ENCODE measurements at places on chromosomes 11 and 22.

- H3K27me3 ChIP-seq = no peaks in the 10 kb centered on the region
- no peaks in the 10 kb centered on the region for H3K36me3 ChIP-seq
- H3K27ac ChIP-seq = no peak overlapping the region
- no peak for DNase-seq
- H3K4me3 ChIP-seq = no peak overlapping the region
Measured at GRCh38 chr11:80196932-80197554, 756.2 kb upstream of the TENM4 start.

DNA sequence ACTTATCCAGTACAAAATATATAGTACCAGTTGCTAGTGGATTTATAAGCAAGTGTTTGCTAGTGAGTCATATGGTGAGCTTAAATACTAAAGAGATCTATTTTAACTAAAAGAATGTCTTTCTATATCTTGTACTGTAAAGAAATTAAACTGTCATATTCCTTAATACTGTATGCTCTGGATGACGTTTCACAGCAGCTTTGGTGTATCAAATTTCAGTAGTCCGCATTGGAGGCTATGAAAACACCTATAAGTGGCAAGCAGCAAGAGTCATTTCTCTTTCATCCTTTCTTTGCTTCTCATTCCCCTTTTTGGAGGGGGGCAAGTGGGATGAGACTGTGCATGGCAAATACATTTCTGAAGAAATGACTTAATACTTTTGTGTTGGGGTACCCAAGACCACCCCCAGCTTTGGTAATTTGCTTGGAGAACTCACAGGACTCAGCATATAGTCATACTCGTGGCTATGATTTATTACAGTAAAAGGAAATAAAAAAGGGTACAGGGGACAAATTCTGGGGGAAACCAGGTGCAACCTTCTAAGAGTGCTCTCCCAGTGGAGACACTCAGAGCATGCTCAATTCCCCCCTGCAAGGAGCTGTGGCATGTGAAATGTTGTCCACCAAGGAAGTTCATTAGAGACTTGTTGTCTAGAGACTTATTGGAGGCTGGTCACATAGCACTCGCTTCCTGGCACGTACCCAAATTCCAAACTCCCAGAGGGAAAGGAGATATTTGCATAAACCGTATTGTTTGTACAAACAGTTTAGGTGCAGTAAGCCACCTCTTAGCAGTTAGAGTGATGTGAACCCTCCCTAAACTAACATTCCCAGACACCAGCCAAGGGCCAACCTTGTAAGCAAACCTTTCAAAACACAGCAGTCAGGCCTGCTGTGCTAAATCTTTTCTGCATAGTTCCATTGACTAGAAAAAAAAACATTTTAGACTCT, 210.8 kb downstream of the PGR start:
- H3K4me3 ChIP-seq = no peak overlapping the region
- H3K4me1 ChIP-seq = no peaks in the 10 kb centered on the region

DNA sequence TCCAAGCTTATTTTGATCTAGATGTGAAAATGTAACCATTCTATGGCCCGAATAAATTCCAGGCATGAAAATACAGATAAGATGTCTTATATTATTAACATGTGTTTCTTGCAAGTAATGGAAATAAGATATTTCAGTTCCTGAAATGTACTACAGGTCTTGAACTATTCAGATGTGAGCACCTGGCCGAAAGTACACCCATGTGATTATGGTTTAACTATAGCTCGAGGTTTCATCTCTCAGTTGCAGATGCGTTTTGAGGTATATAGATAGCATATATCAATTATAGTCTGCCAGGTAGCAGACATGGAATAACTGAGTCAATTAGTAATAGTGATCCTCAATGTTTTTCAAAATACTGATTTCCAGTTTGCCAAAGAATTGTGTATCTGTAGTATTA, 68.3 kb downstream of the DDIAS start:
- H3K4me3 ChIP-seq = no peak overlapping the region
- no peaks in the 10 kb centered on the region for H3K36me3 ChIP-seq
- H3K27ac ChIP-seq = no peak overlapping the region
- DNase-seq = no peak
- no peaks in the 10 kb centered on the region for H3K4me1 ChIP-seq
- H3K27me3 ChIP-seq = no peaks in the 10 kb centered on the region

DNA sequence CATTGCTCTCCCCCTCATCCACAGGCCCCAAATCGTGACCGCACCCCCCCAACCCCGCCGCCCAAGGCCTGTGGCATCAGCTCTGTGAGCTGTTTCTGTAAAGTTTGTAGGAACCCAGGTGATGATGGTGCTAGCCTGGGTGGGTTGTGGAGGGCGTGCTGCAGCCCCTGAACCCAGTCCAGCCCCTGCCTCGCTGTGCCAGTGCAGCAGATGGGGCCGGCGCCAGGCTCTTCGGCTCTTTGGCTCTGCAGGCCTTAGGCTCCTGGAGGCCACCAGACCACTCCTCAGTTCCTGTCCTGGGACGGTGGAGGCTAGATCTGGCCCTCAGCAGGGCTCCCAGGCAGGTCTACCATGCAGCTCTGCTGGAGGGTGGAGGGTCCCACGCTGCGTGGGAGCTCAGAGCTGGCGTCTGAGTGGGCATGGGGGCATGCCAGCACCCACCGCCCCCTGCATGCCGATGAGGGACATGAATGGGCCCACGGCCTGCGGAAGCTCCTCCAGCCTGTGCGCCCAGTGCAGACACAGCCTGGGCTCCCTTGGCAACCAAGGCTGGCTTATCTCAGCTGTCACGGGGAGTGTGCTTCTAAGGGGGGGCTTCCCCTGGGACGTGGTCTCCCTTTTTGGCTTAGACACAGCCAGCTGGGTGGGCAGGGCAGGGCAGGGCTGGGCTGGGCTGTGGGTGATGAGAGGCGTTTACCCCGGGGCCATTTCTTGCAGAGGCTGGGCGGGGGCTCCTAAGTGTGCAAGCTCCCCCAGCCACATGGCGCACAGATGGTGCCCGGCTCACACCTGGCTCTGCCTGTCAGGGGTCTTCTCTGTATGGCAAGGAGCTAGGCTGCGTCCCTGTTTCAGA, 1187.6 kb downstream of the BRD1 start:
- no peaks in the 10 kb centered on the region for H3K27me3 ChIP-seq
- no peaks in the 10 kb centered on the region for H3K36me3 ChIP-seq
- DNase-seq = no peak
- no peak overlapping the region for H3K27ac ChIP-seq
- no peak overlapping the region for H3K4me3 ChIP-seq

DNA sequence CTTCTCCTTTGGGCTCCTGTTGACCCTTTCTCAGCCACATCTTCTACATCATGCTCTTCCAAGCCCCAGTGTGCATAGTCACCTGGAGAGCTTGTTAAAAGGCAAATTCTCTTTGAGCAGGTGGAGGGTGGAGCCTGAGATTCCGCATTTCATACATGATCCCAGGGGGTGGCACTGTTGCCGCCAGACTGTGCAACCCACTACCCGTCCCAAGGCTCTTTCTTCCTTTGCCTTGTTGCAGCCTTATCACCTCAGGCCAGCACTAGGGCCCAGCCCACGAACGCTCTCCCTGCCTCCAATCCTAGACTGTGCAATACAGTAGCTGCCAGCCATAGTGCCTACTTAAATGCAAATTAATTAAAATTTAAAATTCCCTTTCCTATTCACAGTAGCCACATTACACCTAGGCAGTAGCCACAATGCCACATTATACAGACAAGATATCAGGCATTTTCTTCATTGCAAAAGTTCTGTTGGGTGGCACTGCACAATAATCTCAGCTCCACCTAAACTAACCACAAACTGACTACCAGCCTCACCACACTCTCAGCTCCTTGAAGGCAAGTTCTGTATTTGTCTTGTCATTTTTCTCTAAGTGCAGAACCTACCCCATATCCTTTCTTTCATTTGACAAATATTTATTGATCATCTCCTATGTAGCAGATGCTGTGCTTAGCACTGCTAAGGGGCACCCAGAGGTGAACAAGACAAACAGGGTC, 4.6 kb upstream of the KCNJ5 start:
- H3K27ac ChIP-seq = no peak overlapping the region
- no peak for DNase-seq
- H3K36me3 ChIP-seq = no peaks in the 10 kb centered on the region
- no peak overlapping the region for H3K4me3 ChIP-seq

DNA sequence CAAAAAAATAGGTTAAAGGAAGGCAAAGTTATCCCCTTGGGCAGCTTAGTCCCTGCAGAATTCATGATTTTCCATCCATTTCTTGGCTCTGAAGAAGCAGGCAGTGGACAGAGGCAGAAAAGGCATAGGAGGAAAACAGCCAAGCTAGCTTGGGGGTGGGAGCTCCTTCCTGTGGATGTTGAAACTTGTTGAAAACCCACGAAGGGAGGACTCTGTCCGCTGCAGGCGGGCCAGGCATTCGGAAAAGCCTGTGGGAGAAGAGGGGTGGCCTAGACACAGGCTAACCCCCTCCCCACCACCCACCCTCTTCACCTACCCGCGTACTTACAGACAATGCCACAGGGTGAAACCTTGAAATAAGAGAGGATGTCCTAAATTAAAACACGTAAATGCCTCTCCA, 72.1 kb downstream of the C22orf31 start:
- H3K4me3 ChIP-seq = no peak overlapping the region
- H3K27ac ChIP-seq = no peak overlapping the region
- no peak for DNase-seq

DNA sequence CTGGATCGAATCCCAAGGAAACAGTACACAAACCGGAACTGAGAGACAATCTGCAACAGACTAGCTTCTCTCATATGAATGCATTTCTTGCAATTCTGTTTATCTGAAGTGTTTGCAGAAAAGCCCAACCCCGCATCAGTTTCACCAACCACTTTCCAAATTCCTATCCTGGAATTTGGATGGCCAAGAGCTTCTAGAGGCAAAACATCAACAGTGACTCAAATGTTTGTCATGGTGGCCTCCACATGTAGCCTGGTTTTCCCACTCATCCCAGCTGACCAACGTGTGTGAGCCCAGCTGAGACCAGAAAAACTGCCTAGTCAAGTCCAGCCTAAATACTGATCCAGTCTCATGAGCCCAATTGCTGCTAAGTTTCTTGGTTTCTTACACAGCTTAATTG, 8.3 kb upstream of the MIEF1 start:
- peaks cover 49% of the 10 kb centered on the region for H3K4me1 ChIP-seq
- H3K4me3 ChIP-seq = no peak overlapping the region
- H3K36me3 ChIP-seq = no peaks in the 10 kb centered on the region
- no peak for DNase-seq
- H3K27ac ChIP-seq = no peak overlapping the region

DNA sequence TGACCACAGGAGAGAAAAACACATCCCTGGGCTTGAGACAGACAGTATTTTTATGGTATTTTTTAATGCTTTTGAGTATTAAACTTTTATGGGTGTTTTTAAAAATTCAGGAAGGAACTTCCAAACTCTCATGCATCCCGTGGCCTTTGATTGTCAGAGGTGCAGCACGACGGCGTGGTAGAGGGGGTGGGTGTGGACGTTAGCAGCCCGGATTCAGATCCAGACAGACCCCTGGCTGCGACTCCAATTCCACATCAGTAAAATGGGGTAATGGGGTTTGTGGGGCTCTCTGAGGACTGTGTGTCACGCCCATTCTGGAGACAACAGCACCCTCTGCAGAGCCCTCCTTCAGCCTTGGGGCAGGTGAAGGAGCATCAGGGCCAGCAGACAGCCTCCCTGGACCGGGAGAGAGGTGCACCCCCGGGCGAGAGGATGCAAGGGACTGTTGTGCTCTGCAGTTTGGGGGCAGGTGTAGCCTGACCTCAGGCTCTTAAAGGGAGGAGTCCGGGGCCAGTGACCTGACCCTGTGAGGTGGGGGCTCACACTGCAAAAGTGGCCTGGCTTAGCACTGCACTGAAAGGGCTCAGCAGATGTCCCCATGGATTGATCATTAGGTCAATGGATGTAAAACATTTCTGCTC, 1024.3 kb downstream of the TBC1D22A start:
- DNase-seq = peak; percentile 55
- peaks cover 52% of the 10 kb centered on the region for H3K27me3 ChIP-seq
- no peak overlapping the region for H3K4me3 ChIP-seq
- no peaks in the 10 kb centered on the region for H3K36me3 ChIP-seq
- no peaks in the 10 kb centered on the region for H3K4me1 ChIP-seq

DNA sequence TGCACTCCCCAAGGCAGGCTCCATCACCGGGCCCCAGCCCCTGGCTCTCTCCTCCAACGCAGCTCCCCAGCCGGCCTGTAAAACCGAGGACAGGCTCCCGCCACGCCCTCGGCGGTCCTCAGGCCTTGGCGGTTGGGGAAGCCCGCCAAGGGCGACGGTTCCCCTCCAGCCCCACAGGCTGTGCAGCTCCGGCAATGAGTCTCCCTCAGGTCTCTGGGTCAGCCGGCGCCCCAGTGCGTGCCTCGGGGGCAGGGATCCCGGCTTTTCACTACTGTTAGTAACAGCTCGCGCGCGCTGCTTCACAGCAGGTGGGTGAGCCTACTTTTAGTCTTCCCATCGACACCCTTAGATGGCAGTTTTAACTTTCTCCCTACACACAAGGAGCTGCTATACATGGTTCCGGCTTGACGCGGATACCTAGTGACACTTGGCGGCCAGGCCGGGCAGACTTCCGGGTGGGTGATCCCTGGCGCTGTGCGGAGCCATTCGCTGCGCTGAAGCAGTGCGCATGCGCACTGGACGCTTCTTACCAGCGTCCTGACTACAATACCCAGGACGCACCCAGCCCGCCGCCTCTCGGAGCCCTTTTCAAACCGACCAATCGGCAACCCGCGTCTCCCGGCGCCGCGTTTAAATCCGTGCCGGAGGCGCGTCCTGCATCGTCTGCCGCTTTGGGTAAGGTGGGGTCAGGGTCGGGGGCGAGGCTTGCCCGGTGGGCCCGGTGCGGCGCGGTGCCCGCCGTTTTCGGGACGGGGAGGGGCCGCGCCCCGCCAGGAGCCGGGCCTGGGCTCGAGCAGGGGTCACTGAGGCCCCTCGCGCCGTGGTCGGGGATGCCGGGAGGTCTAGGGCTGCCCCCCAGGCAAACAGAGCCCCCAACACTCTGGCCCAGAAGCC, at the start of gene GTSE1:
TSS of gene GTSE1 (plus strand) at position 614 of the 894 bp plus-strand sequence. CDS start 531 bp downstream, outside the sequence.
- DNase-seq = peak; percentile 100
- H3K27ac ChIP-seq = peak within 1 kb of the TSS; percentile 95
- H3K4me1 ChIP-seq = peaks cover 45% of the 10 kb centered on the region
- H3K27me3 ChIP-seq = no peaks in the 10 kb centered on the region

DNA sequence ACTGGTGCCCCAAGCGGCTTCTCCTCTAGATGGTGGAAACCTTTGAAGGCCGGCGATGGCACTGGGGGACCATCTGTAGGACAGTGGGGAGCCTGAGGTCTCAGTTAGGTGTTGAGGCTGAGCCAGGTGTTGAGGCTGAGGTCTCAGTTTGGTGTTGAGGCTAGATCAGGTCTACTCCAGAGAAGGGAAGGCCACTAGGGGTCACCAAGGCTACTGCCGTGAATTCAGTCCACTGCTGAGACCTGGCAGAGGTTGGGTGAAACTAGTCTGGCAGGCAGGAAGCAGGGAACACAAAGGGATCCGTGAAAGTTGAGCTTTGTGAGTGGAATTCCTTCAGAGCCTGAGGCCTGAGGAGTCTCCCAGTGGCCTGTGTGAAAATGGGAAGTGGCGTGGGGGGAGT, 123.8 kb upstream of the FGF3 start:
- DNase-seq = no peak
- H3K27ac ChIP-seq = no peak overlapping the region
- no peaks in the 10 kb centered on the region for H3K36me3 ChIP-seq
- no peak overlapping the region for H3K4me3 ChIP-seq
- H3K27me3 ChIP-seq = no peaks in the 10 kb centered on the region

Measured in left lung (tissue), 14 donors.